ENCODE measurements at places on chromosomes 7 and 10. TPM values are rescaled to one million over a fixed set of nuclear protein-coding genes. Genes with fewer than 3 reads are reported as not detected.

The FGF8 gene
- not detected for total RNA-seq

The AGBL3 gene
- 1.0 TPM for total RNA-seq

The HECW1 gene
- total RNA-seq = 0.46 TPM

The FRAT1 gene
- total RNA-seq = 2.6 TPM

All from kidney epithelial cell (primary cell).